ENCODE measurements at places on chromosomes 1 and 21.
A peak's percentile ranks its signal among the peaks of the same experiment; 100 is the strongest.

- no peak for DNase-seq
Measured at GRCh38 chr1:212430416-212430815, 2.3 kb upstream of the NENF start.

GRCh38 chr21:30758306-30758705 is 3.1 kb upstream of the KRTAP21-1 start:
- no peak for DNase-seq

DNA sequence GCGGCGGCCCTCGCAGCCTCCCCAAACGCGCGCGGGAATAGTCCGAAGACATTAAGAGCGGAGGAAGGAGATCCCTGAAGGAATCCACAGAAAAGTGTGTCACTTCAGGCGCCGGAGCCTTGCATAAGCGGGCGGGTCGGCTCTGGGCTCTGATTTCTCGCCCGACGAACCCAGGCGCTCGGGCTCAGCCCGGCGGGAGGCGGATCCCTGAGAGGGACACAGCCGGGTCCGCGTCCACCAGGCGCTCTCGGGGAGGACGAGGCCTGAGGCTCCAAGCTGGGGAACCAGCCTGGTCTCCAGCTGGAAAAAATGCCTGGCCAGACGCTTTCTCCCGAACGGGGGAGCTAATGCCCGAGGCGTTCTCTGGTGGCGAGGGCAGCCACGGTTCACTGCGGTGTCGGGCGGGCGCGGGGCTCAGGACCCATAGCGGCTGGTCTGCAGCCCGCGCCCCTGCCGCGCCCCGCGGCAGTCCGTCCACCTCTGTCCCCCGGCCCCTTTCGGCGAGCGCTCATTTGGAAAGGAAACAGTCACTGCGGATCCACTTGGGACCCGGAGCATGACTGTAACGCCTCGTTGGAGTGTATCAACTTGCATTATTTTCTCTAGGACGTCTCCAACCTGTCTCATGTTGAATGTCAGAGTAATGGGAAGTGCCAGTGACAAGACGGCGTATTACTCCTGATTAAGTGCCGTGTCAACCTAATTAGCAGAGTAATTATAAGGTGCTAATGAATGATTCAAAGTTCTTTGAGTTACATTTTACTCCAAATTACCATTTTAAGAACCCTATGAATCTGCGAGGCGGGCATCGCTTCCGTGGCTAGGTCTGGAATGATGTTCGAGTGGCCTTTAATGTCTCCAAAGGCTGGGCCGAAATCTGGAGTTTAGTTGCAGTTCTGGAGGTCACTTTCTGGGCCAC is 1.6 kb upstream of the BARHL2 start:
- no peak for DNase-seq

- DNase-seq = no peak
Measured at GRCh38 chr21:26147535-26147934, 23.0 kb downstream of the APP start.

GRCh38 chr1:206921772-206922265 is at the start of gene FCMR:
Gene FCMR, minus strand, starts transcription at chr1:206921941. Its CDS starts 87 bp downstream, at chr1:206921854.
- peak; percentile 17 for DNase-seq

DNA sequence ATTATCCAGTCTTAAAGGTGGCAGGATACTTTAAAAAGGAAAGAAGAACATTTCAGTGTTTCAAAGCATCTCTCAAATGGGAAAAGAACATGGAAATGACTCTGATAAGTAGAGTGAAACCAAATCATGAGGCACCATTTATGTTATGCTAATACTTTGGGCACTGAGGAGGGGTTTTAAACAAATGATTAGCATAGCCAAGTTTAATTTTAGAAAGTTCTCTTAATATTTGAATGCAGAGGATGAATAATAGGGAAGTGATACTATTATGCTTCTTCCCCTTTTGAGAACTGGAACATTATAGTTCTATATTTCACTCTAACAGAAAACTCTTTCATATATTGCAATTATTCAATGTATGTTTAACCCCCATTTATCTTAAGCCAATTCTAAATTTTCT is 1181.9 kb upstream of the PRMT6 start:
- no peak for DNase-seq

DNA sequence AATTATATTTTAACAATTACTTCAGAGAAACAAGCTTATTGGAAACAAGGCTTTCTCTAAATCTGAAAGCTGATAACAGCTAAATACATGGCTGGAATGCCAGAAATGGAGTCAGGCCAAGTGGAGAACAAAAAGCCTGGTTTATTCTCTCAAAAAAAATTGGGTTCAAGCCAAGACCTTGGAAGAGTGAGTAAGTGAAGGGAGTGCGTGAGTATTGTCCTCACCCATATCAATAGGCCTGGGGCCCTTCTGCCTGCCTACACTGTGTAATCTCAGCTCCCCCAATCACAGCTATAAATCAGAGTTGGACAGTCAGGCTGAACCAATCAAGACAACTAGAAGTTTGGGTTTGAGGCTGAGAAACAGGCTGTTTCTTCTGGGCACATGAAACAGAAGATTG is 7.4 kb downstream of the KYAT3 start:
- DNase-seq = no peak

- DNase-seq = no peak
Measured at GRCh38 chr1:201128476-201128875, 1.5 kb upstream of the ASCL5 start.

Data from dorsolateral prefrontal cortex (tissue), 122 donors.